ENCODE measurements at places on chromosomes 5 and 9. TPM values are rescaled to one million over a fixed set of nuclear protein-coding genes. Genes with fewer than 3 reads are reported as not detected.
A peak's percentile ranks its signal among the peaks of the same experiment; 100 is the strongest.

GRCh38 chr9:133822430-133823065 is 84.4 kb upstream of the SARDH start:
- H3K27me3 ChIP-seq = no peaks in the 10 kb centered on the region
- H3K4me1 ChIP-seq = no peaks in the 10 kb centered on the region
- DNase-seq = no peak
- H3K27ac ChIP-seq = no peak overlapping the region
- H3K4me3 ChIP-seq = no peak overlapping the region

Gene TJP2
- total RNA-seq = 21.4 TPM

- peaks cover 13% of the 10 kb centered on the region for H3K27me3 ChIP-seq
- H3K4me3 ChIP-seq = no peak overlapping the region
- no peaks in the 10 kb centered on the region for H3K36me3 ChIP-seq
These were observed 74.3 kb downstream of the SEC61B start for GRCh38 chr9:99296291-99296951.

DNA sequence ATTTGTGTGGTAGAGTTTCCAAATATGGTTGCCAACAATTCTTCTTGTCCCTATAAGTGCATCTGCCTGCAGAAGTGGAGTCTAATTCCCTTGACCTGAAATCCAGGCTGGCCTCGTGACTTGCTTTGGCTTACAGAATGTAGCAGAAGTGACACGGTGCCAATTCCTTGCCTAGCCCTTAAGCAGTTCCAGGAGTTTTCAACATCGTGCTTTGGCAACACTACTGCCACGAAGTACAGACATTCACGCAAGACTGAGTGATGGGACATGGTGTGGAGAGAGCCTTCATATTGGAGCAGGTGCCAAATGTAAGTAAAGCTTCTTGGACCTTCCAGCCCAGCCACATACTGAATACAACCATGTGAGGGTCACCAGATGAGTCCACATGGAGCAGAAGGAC is 92.9 kb upstream of the NEK6 start:
- no peak for DNase-seq
- H3K4me3 ChIP-seq = no peak overlapping the region
- no peaks in the 10 kb centered on the region for H3K4me1 ChIP-seq
- no peak overlapping the region for H3K27ac ChIP-seq

Gene SLC45A2
- total RNA-seq = 0.19 TPM

DNA sequence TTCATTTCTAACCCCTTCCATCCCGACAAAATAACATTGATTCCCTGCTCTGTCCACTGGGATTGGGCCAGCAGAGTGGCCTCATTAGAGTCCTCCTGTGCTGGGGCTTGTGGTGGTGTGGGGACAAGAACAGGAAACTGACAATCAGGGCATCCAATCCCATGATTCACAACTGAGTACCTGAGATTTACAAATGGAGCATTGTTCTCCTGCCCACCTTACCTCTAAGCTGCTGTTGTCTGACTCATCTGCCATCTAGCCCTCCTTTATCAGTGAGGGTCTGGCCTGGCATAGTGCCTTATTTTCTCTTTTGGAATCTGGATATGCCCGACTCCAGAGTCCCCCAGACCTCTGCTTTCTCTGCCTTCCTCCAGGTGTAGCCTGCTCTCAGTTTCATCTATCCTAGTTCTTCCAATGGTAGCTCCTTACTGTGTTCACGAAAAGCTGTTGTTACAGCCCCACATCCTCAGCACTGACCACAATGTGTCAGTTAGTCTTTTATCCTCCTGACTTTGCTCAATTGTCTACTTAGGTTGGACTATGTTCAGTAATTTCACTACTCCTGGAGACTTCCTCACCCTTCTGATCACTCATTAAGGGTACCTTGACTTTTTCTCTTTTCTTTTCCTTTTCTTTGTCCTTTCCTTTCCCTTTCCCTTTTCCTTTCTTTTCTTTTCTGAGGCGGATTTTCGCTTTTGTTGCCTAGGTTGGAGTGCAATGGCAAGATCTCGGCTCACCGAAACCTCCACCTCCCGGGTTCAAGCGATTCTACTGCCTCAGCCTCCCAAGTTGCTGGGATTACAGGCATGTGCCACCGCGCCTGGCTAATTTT is 13.4 kb downstream of the WNT8A start:
- H3K4me1 ChIP-seq = peaks cover 31% of the 10 kb centered on the region
- no peak overlapping the region for H3K4me3 ChIP-seq
- no peaks in the 10 kb centered on the region for H3K36me3 ChIP-seq

- no peaks in the 10 kb centered on the region for H3K4me1 ChIP-seq
- H3K27me3 ChIP-seq = no peaks in the 10 kb centered on the region
- H3K4me3 ChIP-seq = no peak overlapping the region
- no peak overlapping the region for H3K27ac ChIP-seq
- H3K36me3 ChIP-seq = no peaks in the 10 kb centered on the region
These were observed 20.5 kb downstream of the RANBP17 start for GRCh38 chr5:170882345-170882744.

Gene PITX1
- not detected for total RNA-seq

GRCh38 chr5:99866740-99867139 is 668.4 kb upstream of the FAM174A start:
- DNase-seq = no peak
- H3K4me3 ChIP-seq = no peak overlapping the region
- no peaks in the 10 kb centered on the region for H3K4me1 ChIP-seq
- no peak overlapping the region for H3K27ac ChIP-seq

Gene FAM13B
- total RNA-seq = 35.2 TPM

Gene SRD5A1
- total RNA-seq = 10.1 TPM

Gene NR4A3
- 0.29 TPM for total RNA-seq

Gene IFNA2
- total RNA-seq = not detected

GRCh38 chr5:39755452-39755851 is 330.7 kb upstream of the DAB2 start:
- H3K27me3 ChIP-seq = peaks cover 2% of the 10 kb centered on the region
- no peaks in the 10 kb centered on the region for H3K36me3 ChIP-seq
- H3K4me3 ChIP-seq = no peak overlapping the region
- DNase-seq = no peak
- H3K4me1 ChIP-seq = no peaks in the 10 kb centered on the region

DNA sequence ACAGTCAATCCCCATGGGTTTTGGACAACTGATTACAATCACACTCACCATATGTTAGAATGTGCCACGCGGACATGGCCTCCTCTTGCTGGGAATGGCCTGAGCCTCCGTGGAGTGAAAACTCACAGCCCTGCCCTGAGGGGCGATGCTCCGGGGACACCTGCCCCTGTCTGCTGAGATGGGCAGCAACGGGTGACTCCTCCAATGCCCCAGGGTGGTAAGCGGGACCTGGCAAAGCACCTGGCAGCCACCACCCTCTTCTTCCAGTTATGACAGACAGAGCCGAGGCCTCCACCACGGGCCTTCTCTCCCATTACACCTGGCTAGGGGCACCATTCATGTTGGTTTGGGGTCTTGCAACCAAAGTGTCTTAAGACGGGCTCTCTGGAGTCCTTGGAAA is 94.9 kb upstream of the COL5A1 start:
- H3K27me3 ChIP-seq = peaks cover 2% of the 10 kb centered on the region
- H3K4me3 ChIP-seq = no peak overlapping the region
- H3K36me3 ChIP-seq = no peaks in the 10 kb centered on the region
- no peak overlapping the region for H3K27ac ChIP-seq
- no peaks in the 10 kb centered on the region for H3K4me1 ChIP-seq

- H3K4me3 ChIP-seq = no peak overlapping the region
- no peaks in the 10 kb centered on the region for H3K27me3 ChIP-seq
- no peak for DNase-seq
- H3K4me1 ChIP-seq = peaks cover 20% of the 10 kb centered on the region
- H3K36me3 ChIP-seq = peaks cover 21% of the 10 kb centered on the region
- H3K27ac ChIP-seq = no peak overlapping the region
These were observed 2.7 kb upstream of the TRIM52 start for GRCh38 chr5:181263633-181264032.

- no peak overlapping the region for H3K4me3 ChIP-seq
- H3K27me3 ChIP-seq = no peaks in the 10 kb centered on the region
- DNase-seq = no peak
- no peak overlapping the region for H3K27ac ChIP-seq
- peaks cover 52% of the 10 kb centered on the region for H3K36me3 ChIP-seq
These were observed 89.4 kb downstream of the UHRF2 start for GRCh38 chr9:6502399-6502798.

GRCh38 chr9:133184971-133185370 is 21.3 kb upstream of the GBGT1 start:
- peaks cover 19% of the 10 kb centered on the region for H3K4me1 ChIP-seq
- no peak overlapping the region for H3K27ac ChIP-seq
- H3K36me3 ChIP-seq = no peaks in the 10 kb centered on the region
- DNase-seq = peak; percentile 62

- H3K27ac ChIP-seq = no peak overlapping the region
- H3K4me3 ChIP-seq = no peak overlapping the region
- H3K36me3 ChIP-seq = no peaks in the 10 kb centered on the region
- H3K4me1 ChIP-seq = peaks cover 12% of the 10 kb centered on the region
These were observed 139.1 kb upstream of the OTULINL start for GRCh38 chr5:14442536-14442935.

DNA sequence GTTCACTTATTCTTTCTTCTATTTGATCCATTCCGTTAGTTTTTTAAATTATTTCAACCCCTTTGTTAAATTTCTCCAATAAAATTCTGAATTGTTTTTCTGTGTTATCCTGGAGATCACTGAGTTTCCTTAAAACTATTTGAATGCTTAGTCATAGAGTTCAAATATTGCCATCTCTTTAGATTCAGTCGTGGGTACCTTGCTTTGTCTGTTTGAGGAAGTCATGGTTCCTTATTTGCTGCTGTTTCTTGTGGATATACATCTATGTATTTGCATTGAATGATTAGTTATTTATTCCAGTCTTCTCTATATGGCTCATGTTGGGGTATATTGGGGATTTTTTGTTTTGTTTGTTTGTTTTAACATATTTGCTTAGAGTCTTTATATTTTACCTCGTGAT is 80.6 kb downstream of the HINT1 start:
- H3K4me1 ChIP-seq = no peaks in the 10 kb centered on the region
- no peak for DNase-seq
- no peak overlapping the region for H3K27ac ChIP-seq
- H3K27me3 ChIP-seq = peaks cover 14% of the 10 kb centered on the region
- H3K4me3 ChIP-seq = no peak overlapping the region
- H3K36me3 ChIP-seq = peaks cover 5% of the 10 kb centered on the region

DNA sequence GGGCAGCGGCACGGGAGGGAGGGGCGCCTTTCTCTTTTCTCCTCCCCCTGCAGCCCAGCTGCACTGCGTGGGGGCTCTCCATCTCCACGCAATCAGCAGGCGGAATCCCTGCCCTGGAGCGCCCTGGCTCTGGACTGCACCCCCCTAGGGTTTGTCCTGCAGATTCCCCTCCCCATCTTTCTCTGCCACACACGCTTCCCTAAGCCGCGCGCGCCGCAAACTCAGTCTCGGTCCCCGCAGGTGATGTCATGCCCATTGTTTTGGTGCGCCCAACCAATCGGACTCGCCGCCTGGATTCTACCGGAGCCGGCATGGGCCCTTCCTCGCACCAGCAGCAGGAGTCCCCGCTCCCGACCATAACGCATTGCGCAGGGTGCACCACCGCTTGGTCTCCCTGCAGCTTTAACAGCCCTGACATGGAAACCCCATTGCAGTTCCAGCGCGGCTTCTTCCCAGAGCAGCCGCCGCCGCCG is at the start of gene KCNN2:
Gene KCNN2 (plus strand): TSS at position 347 of the 473 bp plus-strand sequence. CDS start 70 bp downstream, at position 417.
- H3K36me3 ChIP-seq = peaks cover 4% of the 10 kb centered on the region
- H3K27ac ChIP-seq = peak within 1 kb of the TSS; percentile 19

DNA sequence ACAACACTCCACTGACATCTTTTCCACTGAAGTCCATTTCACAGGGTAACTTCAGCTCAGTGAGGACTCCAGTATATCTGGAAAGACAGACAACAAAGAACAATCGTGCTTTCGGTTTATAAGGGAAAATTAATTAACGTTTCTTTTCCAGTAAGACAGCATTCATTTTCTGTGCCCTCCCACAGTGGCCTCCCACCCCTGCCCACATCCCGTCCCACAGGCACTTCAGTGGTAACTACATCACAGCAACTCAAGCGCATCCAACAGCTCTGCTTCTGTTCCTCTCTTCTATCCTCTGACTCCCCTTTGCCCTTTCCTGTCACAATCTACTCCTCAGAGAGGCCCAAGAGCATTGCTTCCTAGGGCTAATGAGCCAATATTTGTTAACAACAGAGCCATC is 40.3 kb downstream of the GLDC start:
- H3K27me3 ChIP-seq = no peaks in the 10 kb centered on the region
- H3K4me1 ChIP-seq = peaks cover 3% of the 10 kb centered on the region
- no peak overlapping the region for H3K4me3 ChIP-seq
- DNase-seq = no peak
- H3K27ac ChIP-seq = no peak overlapping the region

DNA sequence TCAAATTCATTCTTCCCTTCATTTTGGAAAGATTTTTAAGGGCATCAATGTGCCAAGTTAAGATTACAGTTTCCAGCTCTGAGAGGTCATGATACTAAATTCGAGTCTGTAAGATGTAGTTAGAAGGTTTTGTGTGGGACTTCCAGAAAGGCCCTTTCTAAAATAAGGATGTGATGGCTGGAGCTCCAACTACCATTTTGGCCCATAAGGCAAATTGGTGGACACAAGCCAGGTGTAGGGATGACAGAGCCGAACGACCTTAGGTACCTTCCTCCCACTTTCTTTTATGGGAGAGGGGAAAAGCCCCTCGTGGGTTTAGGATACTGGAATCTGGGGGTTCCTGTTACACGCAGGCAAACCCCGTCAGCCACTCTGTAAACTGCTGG is 54.3 kb upstream of the PTPDC1 start:
- peaks cover 25% of the 10 kb centered on the region for H3K4me1 ChIP-seq
- H3K36me3 ChIP-seq = peaks cover 6% of the 10 kb centered on the region
- peaks cover 2% of the 10 kb centered on the region for H3K27me3 ChIP-seq
- no peak for DNase-seq
- peak overlapping the region; percentile 97 for H3K27ac ChIP-seq
- H3K4me3 ChIP-seq = peak overlapping the region; percentile 96

- no peak overlapping the region for H3K4me3 ChIP-seq
- no peak for DNase-seq
- H3K4me1 ChIP-seq = no peaks in the 10 kb centered on the region
- no peak overlapping the region for H3K27ac ChIP-seq
These were observed 29.1 kb downstream of the CFAP77 start for GRCh38 chr9:132439153-132439552.

Gene TAF11L5
- not detected for total RNA-seq

DNA sequence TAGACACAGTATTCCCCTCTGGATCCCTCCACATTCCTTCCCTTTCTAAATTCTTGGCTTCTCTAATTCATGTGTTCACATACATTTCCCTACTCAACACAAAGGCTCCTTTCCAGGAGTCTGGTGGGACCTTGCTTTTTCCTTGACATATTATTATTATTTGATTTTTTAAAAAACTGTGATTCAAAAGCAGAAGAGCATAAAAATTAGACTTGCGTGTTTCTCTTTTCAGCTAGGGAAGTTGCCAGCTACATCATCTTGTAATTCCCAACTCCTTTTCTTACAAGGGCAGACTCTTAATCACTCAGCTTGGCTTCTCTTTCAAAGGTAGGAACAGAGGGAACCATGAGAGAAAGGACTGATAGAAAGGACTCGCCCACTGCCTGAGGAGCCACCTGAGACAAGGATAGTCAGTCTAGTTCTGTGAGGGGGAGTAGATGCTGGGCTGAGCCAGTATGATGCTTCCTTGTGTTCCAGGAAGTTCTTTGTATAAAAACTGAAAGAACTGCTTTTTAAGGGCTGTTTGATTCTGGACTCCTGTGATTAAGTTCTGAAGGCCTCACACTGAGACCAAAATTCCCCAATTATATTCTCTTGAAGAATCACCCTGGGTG is 51.0 kb upstream of the DPYSL3 start:
- no peak overlapping the region for H3K4me3 ChIP-seq
- no peak for DNase-seq
- no peaks in the 10 kb centered on the region for H3K36me3 ChIP-seq
